ENCODE measurements at places on chromosomes 13 and 19.

DNA sequence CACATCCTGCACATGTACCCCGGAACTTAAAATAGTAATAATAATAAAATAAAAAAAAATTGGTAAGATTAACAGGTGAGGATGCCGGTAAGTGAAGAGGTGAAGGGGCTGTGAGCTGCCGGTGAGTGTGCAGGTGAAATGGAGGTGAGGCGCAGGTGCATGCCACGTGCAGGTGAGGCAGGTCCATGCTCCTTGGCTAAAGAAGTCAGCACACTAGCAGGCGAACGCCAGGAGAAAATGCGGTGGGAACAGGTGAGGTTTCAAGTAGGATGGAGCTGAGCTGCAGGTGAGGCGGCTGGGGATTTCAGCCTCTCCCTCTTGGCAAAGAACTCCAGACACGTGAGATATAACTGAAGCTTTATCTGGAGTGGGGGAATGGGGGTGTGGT lies 7.5 kb upstream of the TNFSF14 start:
- DNase-seq, result no peak

- peak; percentile 87 for DNase-seq
These were observed 32.5 kb downstream of the CAPN12 start for GRCh38 chr19:38711726-38712153.

GRCh38 chr19:57786906-57787305 lies 17.4 kb downstream of the ZNF586 start:
- no peak for DNase-seq

- DNase-seq, result no peak
These were observed 731.2 kb upstream of the PCDH9 start for GRCh38 chr13:67961331-67961730.

DNA sequence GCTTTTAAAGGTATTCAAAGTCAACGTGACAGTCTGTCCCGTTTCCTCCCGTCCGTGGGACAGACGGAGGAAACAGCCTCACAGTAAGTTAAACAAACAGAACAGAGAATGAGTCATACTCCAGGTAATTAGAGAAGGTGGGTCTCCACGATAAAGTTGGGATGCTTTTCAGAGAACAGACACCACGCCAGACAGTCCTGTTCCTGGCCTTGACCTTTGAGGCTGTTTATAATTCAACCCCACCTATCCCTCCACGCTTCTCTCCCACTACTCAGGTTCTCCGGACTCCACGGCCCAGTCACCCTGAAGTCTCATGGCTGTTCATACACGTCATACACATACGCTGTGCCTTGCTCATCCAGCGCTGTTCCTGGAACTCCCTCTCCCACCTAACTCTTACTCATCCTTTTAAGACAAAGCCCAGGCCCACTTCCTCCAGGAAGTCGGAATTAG lies 42.5 kb downstream of the ARHGEF18 start:
- DNase-seq, result no peak

- no peak for DNase-seq
These were observed 656 bp downstream of the ZNF155 start for GRCh38 chr19:43984687-43985000.

- DNase-seq, result peak; percentile 57
These were observed 667.8 kb downstream of the SLITRK1 start for GRCh38 chr13:83214452-83214851.

DNA sequence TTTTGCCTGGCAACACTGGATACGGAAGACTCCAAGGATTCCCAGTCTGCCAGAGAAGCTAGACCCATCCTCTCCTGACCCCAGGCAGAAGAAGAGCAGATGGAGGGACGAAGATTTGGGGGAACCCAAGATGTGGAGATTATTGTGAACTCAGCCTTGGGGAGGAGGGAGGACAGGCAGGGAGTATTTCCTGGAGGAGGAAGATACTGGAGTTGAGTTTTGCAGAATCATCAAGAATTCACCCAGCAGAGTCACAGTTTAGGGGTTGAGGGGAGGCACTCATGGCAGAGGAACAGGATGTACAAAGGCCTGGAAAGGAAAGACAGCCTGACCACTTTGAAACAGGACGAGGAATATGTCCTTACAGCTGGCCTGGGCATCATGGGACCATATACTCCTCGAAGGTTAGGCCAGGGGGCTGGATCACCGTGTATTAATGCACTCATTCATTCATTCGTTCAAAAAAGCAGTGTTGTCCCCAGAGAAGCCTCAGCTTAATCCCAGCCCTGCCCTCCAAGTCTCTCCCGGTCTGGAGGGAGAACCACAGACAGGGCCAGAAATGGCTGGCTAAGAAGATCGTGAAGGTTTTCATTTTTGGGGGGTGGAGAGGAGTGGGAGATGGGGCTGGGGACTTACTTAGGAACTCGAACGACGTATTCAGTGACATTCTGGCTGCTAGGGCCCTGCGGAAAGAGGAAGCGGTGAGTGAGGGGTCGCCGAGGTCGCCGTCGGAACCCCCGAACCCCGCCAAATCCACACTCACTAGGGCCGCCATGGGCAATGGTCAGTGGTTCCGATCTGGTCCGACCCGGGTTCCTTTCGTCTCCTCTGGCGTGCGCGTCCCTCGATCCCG lies 517 bp downstream of the GTF2F1 start:
- DNase-seq, result no peak

- no peak for DNase-seq
These were observed 47.5 kb downstream of the GAS6 start for GRCh38 chr13:113816254-113816929.

DNA sequence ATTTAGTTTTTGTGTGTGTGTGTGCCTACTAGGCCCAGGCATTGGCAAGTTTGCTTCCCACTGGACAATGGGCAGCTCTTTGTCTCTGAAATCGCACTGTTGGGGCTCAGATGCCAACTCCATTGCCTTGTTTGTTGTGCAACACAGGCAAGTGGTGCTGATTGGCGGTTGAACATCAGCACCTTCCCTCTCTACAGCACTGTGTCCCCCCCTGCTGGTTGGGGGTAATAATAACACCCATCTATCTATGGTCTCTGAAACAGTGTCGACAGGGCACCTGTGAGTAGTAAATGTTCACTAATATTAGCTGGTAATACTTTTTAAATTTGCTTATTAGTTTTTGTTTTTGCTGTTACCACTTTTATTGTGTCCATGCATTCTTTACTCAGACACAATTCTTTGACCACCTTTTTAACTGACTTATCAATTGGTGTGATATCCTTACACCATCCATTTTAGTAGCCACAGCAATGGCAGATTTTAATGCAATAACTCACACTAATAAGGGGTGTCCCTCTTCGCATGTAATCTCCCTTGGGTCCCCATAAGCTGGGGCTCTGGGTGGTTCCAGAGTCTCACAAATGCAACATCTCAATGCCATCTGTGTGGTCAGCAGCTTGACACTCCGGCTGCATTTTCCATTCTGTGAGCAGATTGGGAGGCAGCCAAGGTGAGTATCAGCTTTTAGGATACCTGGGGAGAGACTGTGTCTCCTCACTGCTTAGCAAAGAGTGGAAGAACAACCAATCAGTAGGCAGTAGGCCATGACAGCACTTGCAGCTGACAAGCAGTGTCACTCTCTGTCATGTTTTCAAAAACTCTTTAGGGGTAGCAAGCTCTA lies 47.7 kb upstream of the UQCRFS1 start:
- DNase-seq, result peak; percentile 26

DNA sequence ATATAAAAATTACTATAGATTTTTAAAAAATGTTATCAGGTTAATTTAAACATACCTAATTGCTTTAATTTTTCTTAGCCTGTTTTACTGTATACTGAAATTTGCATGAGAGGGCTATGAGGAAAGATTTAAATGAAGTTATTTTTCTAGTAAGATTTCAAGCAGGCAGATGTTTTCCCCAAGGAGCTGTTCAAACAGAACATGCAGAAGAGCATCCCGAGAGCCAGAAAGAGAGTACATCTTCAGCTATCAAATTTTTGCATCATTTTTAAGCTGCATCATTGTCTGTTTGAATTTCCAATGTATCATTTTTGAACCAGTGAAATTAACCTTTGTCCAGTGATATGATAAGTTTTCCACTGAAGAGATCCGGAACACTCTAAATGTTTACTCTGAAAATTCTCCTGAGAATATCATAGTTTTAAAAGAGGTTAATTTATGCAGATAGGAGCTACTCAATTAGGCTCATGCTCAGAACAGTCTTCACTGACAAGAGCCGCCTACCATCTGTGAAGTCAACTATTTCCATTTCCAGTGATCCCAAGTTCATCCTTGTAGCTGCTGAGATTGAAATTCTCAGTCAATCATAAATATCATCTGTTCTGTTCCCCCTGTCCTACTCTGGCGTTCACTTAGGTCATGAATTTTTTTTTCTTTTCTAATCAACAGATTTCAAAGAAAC lies 467.7 kb upstream of the NBEA start:
- DNase-seq, result no peak

DNA sequence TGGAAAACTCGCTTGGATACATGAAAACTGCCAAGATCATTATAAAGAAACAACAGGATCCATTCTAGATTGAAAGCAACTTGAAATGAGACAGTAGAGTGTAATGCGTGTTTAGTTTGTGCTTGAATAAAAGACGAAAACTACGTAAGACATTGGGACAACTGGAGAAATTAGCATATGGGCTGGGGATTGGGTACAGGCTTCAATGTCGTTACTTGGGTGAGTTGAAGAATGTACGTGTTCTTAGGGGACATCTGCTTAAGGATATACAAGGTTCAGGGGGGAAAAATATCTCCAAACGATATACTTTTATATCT lies 471 bp upstream of the ERVK3-1 start:
- no peak for DNase-seq

DNA sequence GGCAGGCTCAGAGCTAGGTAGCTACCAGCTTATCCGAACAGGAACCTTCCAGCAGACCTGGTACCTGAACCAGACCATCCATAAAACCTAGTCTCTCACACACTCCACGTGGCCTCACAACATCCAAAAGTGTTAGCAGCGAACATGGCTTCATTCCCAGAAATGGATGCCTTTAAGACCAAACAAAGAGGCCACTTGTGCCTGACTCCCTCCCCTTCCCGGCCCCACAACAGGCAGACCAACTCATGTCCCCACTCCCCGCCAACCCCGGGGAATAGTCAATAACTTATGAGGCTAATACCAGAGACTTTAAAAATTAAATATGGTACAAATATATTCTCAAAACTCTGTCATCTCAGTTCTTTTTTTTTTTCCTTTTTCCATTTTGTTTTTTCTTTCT lies 46.2 kb downstream of the ZNF557 start:
- no peak for DNase-seq

- peak; percentile 35 for DNase-seq
These were observed 102.1 kb downstream of the INSR start for GRCh38 chr19:7191946-7192691.

GRCh38 chr19:35317464-35318043 lies 11.4 kb upstream of the CD22 start:
- DNase-seq, result no peak

DNA sequence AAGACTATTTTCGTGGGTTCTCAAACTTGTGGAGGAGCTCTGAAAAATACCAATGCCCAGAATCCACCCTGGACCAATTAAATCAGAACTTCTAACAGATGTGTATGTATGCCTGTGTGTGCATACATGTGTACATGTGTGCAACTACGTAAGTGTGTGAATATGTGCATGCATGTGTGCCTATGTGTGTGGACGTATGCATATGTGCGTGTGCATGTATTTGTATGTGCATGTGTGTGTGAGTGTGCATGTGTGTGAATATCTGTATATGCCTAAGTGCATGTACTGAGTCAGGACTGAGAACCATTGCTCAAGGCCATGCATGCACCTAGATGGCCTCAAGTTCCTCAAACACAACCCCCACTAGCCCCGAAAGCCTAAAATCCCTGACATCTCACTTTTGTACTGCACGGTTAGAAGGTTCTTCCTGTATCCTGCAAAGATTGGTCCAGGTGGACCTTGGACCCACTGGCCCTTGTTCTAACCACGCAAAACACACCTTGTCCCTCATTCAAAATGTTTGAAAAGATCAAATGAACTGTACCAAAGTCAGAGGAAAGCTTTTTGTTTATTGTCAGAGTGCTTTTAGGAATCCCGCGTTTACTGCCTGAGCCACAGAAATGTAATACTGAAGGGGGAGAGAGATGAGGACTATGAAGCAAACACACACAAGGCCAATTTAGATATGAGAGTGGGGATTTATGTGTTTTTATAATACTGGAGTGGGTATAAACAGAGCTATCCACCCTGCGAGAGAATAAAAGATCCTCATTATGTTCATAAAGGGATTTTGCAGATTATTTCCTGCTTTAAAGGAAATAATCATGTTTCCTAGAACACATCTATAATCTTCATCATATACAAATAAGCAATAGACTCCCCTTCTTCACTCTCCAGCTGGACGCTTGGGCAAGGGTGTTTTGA lies 39.1 kb downstream of the LATS2 start:
- DNase-seq, result no peak

DNA sequence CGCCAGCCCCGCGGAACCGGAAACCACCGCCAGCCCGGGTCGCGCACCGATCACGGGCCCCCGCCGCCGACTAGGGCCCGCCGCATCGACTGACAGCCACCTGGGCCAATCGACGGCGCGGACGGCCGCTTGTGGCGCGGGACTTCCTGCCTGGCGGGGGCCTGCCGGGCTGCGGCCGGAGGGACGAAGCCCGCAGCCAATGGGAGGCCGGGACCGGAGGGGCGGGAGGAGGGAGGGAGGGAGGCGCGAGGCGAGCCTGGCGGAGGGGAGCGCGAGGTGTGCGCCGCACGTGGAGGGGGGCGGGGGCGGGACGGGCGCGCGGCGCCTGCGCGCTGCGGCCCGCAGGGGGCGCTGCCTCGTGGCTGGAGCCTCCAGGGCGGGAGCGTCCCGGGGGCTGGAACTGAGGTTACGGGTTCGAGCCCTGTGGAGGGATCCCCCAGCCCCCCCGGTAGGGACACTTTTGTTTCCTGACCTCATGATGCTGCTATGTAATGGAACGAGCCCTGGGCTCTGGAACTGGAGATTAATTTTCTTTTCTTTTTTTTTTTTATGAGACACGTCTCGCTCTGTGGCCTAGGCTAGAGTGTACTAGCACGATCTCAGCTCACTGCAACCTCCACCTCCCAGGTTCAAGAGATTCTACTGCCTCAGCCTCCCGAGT lies at the start of gene MLLT1:
TSS of gene MLLT1 (minus strand) at position 45 of the 661 bp plus-strand sequence. CDS start 191 bp downstream, outside the sequence.
- peak; percentile 98 for DNase-seq

DNA sequence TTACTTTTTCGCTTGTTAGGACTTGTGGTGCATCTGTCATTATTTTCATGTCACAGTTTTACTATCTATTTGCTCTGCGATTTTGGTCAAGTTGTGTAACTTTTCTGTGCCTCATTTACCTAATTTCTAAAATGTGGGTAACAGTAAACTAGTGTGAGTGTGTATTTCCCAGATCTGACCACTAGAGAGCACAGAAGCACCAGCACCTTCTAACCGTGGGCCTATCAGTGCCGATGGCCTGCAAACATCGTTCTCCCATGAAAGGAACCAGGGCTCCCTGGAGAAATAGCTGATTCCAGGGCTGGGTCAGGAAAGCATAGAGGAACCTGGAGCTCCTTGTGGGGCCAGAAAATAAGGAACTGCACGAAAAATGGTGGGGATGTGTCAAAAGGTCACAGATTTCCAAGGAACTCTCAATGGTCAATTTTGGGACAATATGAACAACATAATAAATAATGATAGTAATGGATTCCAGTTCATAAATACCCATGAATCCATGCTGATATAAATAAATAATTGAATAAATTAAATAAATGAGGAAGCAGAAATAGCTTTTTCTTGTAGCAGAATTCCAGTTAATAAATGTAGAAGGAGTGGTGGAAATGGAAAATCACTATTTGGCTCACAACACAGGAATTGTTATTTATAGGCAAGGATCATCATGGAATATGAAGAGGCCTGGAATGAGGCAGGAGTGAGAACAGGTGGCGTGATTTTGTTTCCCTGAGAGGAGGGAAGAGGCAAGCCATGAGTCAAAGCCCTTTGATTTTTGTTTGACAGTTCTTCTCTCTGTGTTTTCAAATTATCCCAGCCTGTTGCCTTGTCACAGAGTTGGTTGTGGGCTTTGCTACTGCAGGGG lies 31.1 kb downstream of the CEACAM8 start:
- DNase-seq, result peak; percentile 40

GRCh38 chr19:45110851-45111266 lies 17.9 kb downstream of the PPP1R37 start:
- no peak for DNase-seq

All from fibroblast of skin of back (primary cell).